Right renal cortex interstitium (tissue), 3 donors: ENCODE measurements at places on chromosomes 2 and 18. TPM values are rescaled to one million over a fixed set of nuclear protein-coding genes. Genes with fewer than 3 reads are reported as not detected.
A peak's percentile ranks its signal among the peaks of the same experiment; 100 is the strongest.

DNA sequence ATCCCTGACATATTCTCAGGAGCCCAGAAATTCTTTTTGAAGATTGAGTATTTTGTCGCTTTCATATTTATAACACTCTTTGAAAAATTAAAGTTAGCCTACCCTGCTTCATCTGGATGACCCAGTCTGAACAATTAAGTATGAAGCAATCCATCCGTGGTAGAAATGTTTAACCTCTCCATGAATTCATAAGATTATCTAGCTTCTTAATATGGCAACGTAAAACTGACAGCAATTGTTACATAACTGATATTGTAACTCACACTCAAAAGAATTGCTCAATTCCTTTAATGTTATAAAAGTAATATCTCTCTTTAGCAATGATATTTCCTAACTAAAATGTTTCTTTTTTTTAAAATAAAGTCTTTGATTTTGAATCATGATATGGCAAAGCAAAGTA lies 7.2 kb upstream of the ABCA12 start:
- DNase-seq = no peak

DNA sequence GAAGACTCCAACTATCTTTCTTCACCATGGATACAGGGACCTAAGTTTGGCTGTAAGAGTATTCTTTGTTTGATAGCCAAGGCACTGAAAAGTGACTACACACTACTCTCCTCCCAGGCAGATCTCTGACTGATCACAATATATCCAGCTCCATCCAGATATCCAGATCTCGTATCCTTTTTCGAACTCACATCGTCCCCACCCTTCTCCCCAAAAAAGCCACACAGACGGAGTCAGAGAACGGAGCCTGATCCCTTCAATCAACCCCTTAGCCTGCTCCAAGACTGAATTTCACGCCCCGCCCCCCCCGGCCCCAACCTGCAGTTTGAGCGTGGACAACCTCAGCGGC lies 533 bp downstream of the DHX57 start:
- peak; percentile 15 for DNase-seq

GRCh38 chr2:145750612-145751011 lies 1230.7 kb upstream of the ZEB2 start:
- DNase-seq = no peak

GRCh38 chr2:39636306-39636705 lies 29.4 kb upstream of the TMEM178A start:
- no peak for DNase-seq

- no peak for DNase-seq
Measured at GRCh38 chr2:209696836-209697711, 74.6 kb upstream of the UNC80 start.

DNA sequence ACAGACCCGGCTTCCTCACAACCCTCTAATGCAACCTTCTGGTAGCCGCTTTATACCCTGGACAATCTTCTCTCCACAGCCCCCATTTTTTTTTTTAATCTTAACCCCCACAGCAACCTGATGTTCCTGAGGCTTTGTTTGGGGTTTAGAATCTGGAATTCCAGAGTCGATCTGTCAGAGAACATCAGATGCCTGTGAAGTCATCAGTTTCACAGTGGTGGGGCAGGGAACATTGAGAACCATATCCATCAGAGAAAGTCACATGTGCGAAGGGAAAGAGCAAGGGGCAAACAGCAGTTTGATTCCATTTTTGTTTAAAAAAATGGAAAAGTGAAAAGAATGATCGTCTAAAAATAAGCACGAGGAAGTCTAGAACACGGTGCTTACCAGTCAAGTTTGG lies 20.6 kb downstream of the NPAS2 start:
- no peak for DNase-seq

- DNase-seq = no peak
Measured at GRCh38 chr18:48419277-48420022, 10.3 kb upstream of the ZBTB7C start.

- DNase-seq = no peak
Measured at GRCh38 chr2:74816540-74817303, 17.2 kb upstream of the HK2 start.

DNA sequence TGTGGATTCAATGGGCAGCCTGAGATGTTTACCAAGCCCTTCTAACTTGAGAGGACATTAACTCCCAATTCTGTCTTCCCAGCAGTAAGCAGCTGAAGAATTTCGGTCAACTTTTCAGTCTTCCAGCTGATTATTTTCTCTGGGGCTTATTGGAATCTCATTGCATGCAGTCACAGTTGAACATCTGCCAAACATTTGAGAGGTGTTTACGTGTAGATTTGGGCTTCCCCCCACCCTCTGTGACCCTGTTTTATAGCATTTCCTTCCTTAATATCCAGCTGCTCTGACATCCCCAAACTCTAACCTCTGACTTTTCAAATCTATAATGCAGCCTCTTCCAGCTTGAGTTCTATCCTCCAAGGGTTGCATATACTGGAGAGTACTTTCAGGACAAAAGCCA lies 16.5 kb upstream of the VIT start:
- DNase-seq = no peak

- DNase-seq = no peak
Measured at GRCh38 chr2:144230448-144231085, 289.4 kb downstream of the ZEB2 start.

DNA sequence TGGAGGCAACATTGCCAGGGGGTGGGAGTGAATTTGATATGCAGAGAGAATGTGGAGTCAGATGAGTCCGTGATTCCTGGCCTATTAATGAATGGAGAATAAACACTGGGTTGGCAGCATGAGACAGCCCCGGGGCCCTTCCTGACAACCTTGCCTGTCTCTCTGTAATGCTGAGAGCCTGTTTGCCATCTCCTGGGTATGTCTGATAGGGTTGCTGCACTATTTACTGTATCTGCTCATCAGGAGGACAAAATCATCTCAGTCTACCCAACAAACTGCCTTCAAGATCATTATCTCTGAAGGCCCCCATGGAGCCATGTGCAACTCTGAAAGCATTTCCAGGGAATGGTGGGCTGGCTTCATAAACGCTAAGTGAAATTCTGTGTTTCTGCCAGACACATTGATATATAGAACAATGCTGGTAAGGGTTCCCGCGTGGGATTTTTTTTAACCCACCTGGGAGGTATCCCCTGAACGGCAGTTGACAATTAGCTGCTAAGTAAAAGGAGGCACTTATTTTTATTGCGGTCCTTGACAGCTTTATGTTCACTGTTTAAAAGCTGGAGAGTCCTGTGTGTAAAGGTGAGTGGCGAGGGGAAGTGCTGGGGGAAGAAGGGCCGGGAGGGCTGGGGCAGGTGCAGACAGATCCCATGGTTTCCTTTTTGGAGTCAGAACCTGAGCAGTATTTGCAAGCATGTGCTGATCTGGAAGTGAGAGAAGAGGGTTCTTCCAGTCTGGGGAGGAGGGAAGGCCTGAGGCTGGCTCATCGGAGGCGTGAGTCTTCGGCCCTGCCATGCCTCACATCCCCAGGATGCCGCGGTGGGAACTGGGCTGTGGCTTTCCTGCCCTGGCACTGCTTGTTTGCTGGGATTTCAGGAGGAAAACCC lies 64.8 kb downstream of the ARHGAP25 start:
- no peak for DNase-seq

DNA sequence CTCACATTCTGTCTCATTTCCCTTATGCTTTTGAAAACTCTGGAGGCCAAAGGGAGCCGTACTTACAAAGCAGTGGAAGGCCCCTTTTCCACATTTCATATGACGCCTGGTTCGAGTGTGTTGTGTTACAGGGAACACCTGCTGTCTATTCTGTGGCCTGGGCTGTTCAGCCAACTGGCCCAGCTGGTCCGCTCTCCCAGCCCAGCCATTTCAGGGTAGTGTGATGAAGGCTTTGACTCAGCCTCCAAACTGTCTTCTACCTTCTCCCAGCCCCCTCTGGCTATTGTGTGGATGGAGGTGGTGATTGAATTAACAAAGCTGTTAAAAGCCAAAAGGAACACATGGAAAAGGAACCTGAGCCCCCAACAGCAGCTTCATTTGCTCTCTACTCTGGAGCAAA lies 233.8 kb downstream of the ICOS start:
- no peak for DNase-seq

GRCh38 chr2:63721082-63721424 lies 120.6 kb upstream of the UGP2 start:
- no peak for DNase-seq

- DNase-seq = no peak
Measured at GRCh38 chr2:156057647-156058046, 274.9 kb downstream of the NR4A2 start.

The DNER gene
- polyA plus RNA-seq = 66.7 TPM

The LONRF2 gene
- 2.8 TPM for polyA plus RNA-seq

The DUSP2 gene
- polyA plus RNA-seq = 2.8 TPM

The CCDC138 gene
- polyA plus RNA-seq = 16.3 TPM

The NEURL3 gene
- 4.5 TPM for polyA plus RNA-seq

The SLC25A52 gene
- polyA plus RNA-seq = 0.21 TPM

The KCNG2 gene
- polyA plus RNA-seq = 0.17 TPM

The PJVK gene
- 11.3 TPM for polyA plus RNA-seq
